Fibroblast of mammary gland (primary cell): ENCODE measurements at places on chromosomes 11 and 22.

GRCh38 chr11:60169264-60169915 is 13.5 kb downstream of the MS4A6A start:
- peak; percentile 11 for DNase-seq

DNA sequence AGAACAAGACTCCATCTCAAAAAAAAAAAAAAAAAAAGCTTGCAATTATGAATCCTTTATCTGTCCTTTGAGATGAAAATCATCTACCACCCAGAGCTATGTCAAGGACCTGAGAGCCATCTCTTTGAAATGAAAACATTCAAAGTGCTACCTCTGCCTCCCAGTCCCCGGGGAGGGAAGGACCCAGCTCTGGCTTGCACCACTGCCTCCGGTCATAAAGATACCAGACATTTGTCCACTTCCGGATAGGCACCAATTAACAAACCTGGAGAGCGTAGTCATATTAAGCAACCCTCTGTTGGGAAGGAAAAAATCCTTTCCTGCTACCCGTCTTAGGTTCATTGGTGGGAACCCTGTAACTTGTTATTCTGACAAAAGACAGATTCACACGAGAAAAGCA is 98.6 kb downstream of the ARHGAP8 start:
- no peak for DNase-seq

DNA sequence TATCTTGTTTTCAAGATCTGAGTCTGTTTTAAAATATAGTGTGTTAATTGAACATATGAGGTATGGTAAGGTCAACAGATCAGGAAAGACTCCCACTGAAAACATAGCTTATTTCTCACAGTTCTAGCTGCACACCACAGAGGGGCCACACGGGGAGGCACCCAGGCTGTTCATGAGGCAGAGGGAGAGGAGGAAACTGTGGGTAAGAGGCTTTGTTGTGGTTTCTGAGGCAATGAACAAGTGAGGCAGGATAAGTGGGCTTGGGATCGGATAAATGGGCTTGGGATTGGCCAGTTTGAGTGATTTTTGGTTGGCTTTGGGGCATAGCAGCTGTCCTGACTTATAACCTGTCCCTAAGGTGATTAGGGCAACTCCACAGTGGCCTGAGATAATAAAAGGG is 242.1 kb downstream of the LUZP2 start:
- DNase-seq: no peak

- DNase-seq: no peak
Measured at GRCh38 chr11:40161854-40162410, 1297.5 kb downstream of the LRRC4C start.

DNA sequence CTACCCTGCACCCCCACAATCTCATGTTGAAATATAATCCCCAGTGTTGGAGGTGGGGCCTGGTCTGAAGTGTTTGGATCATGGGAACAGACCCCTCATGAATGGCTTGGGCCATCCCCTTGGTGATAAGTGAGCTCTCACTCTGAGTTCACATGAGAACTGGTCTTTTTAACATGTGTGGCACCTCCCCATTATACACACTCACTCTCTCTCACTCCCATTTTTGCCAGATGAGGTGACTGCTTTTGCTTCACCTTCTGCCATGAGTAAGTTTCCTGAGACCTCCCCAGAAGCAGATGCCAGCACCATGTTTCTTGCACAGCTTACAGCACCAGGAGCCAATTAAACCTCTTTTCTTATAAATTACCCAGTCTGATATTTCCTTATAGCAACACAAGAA is 32.1 kb upstream of the DRD2 start:
- no peak for DNase-seq

- DNase-seq: no peak
Measured at GRCh38 chr11:13924801-13925327, 37.7 kb upstream of the SPON1 start.

GRCh38 chr11:119478711-119479285 is 55.8 kb upstream of the THY1 start:
- no peak for DNase-seq

- DNase-seq: no peak
Measured at GRCh38 chr11:30533445-30533947, 52.7 kb downstream of the MPPED2 start.

DNA sequence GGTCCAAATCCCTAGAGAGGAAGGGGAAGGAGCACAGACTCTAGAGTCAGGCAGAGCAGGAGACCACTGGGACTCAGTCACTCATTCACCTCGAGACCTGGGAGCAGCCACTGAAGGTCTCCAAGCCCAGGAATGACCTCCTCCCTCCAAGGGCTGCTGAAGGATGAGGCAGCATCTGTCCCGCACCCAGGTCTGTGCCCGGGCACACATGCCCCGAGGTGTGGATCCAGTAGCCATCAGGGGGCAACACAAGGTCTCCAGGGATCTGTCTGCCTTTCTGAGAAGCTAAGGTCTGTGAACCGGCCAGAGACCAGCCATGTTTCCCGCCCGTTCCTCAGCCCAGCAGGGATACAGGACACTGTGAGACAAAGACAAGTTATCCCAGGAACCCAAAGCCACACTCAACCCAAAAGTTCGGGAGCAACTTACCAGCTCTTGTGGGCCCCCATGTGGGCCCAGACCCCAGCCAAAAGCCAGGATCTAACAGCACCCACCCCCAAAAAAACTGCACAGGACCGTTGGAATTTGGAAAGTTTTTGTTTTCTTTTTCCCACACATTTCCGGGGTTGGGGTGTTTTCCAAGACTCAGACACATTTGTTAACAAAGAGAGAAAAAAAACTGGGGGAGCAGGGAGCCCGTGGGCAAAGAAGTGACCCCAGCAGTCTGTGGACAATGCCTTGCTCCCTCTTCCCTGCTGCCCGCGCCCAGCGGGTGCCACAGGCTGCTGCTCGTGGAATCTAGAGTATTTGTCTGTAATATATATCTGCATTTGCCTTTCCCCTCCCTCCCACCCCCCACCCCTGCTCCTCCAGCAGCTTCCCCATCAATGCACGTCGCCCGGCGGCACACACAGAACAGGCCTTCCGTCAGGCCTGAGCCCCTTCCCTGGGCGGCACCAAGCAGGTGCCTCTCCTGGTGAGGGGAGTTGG is 14.9 kb downstream of the SLC22A12 start:
- DNase-seq: no peak

DNA sequence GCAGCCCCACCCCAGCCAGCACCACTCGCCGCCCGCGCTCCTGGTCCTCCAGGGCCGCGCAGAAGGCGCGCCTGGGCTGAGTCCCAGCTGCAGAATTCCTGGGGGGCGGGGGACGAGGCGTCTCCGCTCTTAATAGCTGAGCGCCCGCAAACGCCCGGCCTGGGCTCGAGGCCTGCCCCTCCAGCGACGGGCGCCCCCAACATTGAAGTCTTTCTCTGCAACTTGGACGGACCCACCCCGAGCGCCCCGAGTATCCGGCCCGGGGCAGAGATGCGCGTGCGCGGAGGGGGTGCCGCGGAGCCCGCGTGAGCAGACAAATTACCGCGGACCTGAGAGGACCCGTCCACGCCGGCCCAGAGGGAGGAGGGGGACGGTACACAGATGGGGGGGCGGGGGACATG is 6.7 kb upstream of the SYT7 start:
- DNase-seq: peak; percentile 35

- DNase-seq: peak; percentile 49
Measured at GRCh38 chr11:120235024-120235628, 4.8 kb upstream of the POU2F3 start.

DNA sequence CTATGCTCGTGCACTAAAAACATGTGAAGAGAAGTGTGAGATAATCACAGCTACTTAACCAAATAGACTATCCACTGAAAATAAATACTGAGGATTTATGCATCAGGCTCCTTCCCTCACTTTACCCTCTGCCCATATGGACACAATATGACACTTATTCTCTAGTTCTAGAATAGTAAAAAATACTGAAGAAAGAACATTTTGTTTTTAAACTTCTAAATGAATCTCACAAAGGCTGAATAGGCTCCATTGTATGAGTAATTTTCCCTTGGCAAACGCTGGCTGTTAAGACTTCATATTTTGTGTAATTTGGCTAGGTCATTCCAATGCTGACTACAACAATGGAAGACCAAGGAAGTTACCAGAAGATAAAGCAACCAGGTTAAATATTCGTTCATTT is 9.9 kb downstream of the HPS5 start:
- peak; percentile 59 for DNase-seq

GRCh38 chr22:30227438-30228228 is 18.9 kb downstream of the LIF start:
- no peak for DNase-seq

DNA sequence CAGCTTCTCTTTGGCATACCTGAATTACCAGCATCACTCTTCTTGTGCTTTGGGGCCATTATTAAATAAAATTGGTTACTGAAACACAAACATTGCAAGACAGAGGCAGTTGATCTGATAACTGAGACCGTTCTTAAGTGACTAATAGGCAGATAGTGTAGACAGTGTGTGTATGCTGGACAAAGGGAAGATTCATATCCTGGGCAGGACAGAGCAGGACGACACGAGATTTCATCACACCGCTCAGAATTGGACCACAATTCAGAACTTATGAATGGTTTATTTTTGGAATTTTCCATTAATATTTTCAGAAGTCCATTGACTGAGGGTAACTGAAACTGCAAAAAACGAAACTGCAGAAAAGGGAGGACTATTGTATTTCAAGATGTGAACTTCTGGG is 68.6 kb downstream of the LDLRAD3 start:
- peak; percentile 72 for DNase-seq

GRCh38 chr22:47018010-47018910 is 255.8 kb downstream of the TBC1D22A start:
- DNase-seq: no peak

GRCh38 chr11:108854346-108854745 is 189.5 kb downstream of the DDX10 start:
- DNase-seq: no peak

GRCh38 chr11:18191376-18191775 is 18.7 kb downstream of the MRGPRX4 start:
- DNase-seq: no peak

GRCh38 chr11:3217818-3218482 is 663 bp downstream of the MRGPRG start:
- no peak for DNase-seq

DNA sequence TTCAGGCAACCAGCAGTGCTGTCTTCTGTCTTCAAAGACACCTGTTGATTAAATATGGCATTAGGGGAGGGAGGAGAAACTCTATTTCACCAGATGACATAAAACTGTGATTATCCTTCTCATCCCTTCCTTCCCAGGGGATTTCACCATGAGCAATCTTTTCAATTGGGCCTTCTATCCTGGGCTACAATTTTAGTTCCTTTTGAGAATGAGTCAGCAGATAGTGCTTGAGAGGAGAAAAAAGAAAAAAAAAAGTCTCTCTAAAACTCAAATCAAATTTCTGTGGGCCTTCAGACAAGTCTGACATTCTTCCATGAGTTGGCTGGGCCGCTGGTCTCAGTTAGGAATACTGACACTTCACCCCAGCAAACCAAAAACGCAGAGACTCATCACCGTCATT is 7.2 kb downstream of the FLI1 start:
- peak; percentile 58 for DNase-seq

- DNase-seq: peak; percentile 69
Measured at GRCh38 chr11:16881074-16881709, 133.0 kb downstream of the PLEKHA7 start.

DNA sequence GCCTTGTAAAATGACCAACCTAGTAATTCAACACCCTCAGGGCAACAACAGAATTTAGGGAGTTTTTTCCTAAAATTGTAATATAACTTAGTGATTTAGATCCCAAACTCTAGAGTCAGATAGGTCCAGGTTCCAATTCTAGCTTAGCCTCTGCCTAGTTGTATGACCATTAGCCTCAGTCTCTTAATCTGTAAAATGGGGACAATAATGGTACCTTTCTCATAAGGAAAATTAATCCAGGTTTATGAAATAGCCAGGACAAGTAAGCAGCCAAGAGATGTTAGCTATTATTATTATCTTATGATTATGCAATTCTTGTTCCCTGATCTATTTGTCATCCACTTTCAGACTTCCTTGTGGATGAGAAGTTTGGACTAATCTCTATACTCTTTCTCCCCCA is 4.1 kb downstream of the TFIP11 start:
- DNase-seq: no peak

GRCh38 chr11:120903686-120904085 is 120.2 kb upstream of the TBCEL start:
- DNase-seq: no peak

GRCh38 chr11:93031386-93031785 is 61.9 kb downstream of the MTNR1B start:
- DNase-seq: peak; percentile 71

GRCh38 chr11:78420255-78420764 is 2.7 kb upstream of the GAB2 start:
- DNase-seq: peak; percentile 88

DNA sequence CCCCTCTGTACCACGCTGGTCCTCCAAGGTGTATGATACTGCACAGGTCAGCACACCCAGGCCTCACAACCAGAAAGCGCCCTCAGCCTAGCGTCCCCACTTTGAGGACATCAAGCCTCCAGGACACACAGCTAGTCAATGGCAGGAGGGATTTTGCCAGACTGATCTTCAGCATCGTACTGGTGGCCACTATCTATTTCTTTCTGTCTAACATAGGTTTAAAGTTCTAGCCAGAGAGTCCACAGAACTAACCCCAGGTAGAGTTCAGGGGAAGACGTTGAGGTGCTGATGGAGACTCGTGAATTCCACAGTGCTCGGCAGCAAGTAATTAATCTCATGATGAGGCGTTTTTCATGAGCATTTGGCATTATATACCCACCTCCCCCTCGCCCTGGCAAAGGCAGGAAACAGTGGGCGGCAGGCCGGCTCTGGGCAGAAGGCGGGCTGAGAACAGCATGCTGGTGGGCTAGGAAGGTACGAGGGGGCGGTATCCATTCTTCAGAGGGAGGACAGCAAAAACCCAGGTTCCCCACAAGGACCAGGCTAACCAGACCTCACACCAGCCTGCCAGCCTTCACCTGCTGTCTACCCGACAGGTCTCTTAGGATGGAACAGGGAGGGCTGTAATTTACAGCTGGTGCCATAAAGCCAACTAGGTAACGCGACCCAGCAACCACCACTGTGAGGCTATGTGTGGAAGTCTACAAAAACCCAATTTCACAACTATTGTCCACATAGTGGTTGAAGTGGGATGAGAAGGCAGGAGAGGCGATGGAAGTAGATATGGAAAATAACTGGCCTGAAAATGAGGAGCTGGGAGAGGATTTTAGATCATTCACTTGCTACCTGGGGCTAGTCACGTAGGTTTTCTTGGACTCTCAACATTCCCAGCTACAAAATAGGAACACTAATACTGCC is 18.5 kb downstream of the MYH9 start:
- no peak for DNase-seq

GRCh38 chr11:22479971-22480720 is 142.0 kb downstream of the SLC17A6 start:
- peak; percentile 22 for DNase-seq
